ENCODE measurements at places on chromosomes 5 and 9.

DNA sequence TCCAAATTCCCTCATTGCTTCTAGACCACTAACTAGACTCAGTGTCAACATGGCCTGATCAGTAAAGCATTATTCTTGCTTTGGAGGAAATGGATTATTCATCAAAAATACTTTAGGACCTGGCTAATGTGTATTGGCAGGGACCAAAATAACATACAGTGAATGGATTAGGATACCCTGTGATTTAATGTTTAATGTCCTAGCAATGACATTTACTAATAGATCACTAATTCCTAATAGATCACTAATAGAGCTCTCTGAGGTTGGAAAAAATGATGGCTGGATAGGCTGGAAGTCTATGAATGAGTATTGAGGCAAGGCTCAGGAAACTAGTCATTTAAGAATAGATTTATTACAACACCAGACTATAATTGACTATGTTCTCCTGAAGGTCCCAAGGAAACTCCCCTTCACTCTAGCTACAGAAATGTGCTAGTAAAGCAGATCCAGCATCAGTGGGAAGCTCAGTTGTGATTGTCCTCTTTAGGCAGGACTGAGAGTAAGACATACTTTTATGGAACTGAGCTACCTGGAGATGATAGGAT lies 46.1 kb upstream of the CHSY3 start:
- DNase-seq, result no peak

DNA sequence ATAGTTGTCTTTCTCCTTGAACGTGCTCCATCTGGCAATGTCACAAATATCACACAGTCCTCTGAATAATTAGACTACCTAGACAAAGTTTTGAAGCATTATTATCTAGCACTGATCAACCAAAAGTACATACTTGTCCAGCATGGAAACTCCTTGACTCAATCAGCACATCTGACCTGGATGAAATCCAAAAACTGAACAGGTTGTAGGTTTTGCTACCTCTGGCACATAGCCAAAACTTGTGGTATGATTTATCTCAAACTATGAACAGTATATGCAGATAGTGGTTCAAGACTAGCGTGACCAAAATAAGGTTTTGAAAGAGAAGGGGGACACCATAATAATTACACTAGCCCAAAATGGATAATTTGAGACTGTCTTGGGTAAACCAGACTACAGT lies 158.1 kb downstream of the ARRDC3 start:
- no peak for DNase-seq

- DNase-seq, result no peak
These were observed 24.9 kb upstream of the PTGES start for GRCh38 chr9:129777769-129778130.

- DNase-seq, result no peak
These were observed 49.0 kb upstream of the IRX4 start for GRCh38 chr5:1931604-1932231.

DNA sequence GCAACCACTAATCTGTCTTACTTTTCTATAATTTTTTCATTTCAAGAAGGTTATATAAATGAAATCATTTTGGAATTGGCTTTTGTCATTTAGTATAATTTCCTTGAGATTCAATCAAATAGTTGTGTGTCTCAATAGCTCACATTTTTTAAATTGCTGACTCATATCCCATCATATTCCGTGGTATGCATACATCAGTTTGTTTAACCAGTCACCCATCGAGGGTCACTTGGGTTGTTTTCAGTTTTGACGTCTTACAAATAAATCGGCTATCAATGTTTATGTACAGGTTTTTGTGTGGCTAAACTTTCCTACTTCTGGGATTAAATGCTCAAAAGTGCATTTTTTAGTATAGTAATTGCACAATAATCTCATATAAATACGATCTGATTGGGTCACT lies 185.5 kb downstream of the TAF11L14 start:
- DNase-seq, result no peak

DNA sequence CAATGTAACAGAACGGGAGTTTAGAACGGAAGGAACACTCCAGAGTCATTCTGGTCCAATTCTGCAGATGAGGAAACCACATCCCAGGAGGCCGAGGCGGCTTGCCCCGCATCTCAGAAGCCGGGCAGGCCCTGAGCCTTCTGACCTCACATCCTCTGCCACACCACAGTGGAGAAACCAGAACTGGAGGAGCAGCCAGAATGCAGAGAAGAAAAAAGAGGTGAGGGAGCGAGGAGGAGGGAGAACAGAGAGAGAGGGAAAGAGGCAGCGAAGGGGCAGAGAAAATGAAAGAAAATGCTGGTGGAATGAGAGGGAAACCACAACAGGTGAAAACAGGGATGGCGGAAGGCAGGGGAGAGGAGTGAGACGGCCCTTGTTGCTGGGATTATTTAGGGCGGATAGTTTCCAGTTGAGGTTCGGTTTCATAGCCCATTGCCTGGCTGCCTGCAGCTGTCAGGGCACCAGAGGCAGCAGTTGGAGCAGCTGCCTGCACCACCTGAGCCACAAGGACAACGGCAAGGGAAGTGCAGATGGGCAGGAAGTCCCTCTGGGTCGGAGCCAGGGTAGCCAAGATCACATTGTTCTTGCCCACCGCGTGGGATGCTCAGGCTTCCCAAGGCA lies at the start of gene HMHB1:
TSS of gene HMHB1 (plus strand) at position 77 of the 621 bp plus-strand sequence.
- DNase-seq, result no peak

DNA sequence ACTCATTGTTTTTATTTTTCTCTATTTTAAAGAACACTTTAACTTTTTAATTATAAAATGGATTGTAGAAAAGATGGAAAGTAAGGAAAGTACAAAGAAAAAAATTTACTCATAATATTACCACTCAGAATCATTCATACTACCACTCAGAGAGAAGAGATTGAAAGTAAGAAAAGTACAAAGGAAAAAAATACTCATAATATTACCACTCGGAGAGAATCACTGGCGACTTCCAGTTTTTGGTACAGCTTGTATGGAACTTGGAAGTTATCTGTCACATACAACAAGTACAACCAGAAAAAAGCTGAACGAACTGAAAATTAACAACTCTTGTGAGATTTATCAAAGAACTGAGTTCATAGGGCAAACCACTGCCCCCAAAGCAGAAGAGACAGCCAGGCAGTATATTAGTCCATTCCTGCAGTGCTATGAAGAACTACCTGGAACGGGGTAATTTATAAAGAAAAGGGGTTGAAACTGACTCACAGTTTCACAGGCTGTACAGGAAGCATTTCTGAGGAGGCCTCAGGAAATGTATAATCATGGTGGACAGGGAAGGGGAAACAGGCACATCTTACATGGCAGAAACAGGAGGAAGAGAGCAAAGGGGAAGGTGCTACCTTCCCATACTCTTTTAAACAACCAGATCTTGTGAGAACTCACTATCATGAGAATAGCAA lies 183.9 kb downstream of the SMARCA2 start:
- DNase-seq, result no peak

GRCh38 chr5:51091816-51092215 lies 291.4 kb upstream of the ISL1 start:
- DNase-seq, result no peak

GRCh38 chr5:128498844-128499455 lies 39.1 kb downstream of the FBN2 start:
- DNase-seq, result no peak

GRCh38 chr9:114754581-114754980 lies 51.3 kb downstream of the TNFSF15 start:
- DNase-seq, result no peak

GRCh38 chr5:117054911-117055310 lies 480.3 kb upstream of the SEMA6A start:
- DNase-seq, result no peak

- DNase-seq, result no peak
These were observed 40.4 kb upstream of the F2RL2 start for GRCh38 chr5:76663573-76663972.

GRCh38 chr5:148859703-148860102 lies 33.3 kb downstream of the ADRB2 start:
- DNase-seq, result no peak

DNA sequence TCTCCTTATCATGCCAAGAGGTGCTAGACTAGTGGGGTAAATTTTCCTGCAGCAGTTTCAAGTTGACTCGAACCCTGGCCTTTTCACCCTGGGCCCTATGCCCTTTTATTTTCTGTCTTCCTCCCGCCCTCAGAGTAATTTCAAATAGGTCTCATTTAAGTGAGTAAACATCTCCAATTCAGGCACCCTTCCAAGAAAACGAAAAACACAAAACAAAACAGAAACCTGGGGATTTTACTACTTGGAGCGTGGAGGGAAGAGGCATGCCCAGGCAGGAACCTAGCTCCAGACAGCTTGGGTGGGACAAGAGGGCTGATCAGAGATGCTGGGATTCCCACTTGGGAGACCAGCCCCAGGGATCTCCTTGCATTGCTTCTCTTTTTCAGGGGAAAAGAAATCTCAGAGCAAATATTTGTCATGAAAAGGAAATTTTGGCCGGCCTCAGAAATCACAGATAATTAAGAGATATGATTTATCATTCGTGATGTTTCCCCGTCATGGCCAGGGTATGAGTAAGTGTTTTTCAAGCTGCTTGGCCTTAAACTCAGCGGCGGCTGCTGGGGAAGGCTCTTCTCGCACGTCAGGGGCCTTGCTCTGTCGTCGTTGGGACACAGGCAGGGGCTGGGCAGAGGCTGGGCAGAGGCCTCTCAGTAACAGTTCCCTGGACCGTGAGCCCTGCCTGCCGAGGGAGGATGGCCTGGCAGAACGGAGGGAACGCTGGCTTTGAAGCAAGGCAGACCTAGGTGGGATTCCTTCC lies 248.6 kb upstream of the KLF4 start:
- no peak for DNase-seq

- DNase-seq, result no peak
These were observed 41.6 kb upstream of the PDE8B start for GRCh38 chr5:77168879-77169244.

DNA sequence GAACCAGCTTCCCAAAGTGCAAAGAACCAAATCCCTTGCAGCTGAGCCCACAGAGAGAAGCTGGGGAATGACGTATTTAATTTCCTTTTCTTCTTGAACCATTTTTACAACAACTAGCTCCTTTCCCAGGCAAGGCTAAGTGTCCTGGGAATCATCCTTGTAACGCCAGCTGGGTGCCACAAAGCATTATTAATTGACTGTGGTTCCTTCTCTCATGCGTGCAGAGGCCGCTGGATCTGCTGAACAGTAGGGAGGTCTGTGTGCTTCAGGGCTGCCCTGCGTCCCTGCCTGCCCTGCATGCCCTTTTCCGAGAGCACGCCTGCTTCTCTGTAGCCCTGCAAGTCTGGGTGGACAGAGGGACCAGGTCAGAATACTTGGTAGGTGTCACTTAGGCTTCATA lies 124.1 kb upstream of the OTULINL start:
- DNase-seq, result no peak

DNA sequence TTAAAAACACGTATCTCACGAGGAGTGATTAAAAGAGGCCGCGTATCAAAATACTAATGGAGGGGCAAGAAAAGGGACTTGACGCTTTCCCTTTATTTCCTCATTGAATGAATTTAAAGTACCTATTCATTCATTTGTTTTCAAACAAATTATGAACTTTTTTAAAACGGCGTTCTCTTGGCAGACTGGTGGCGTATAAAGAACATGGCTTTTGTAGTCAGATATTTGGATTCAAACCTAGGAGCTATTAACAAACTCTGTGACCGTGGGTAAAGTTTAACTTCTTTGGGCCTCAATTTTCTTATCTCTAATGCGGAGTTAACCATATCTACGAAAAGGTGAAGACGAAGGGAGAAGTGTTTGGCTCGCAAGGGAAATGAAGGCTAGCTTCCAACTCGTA lies 876 bp downstream of the CAAP1 start:
- no peak for DNase-seq

GRCh38 chr9:129111528-129112151 lies 425 bp downstream of the PTPA start:
- no peak for DNase-seq
